ENCODE measurements at places on chromosomes 1 and 21.

- no peak for DNase-seq
These were observed at the start of the genes LEPR and LEPROT for GRCh38 chr1:65420590-65421350. LEPR (plus strand) TSS chr1:65420668; CDS start chr1:65565566, 144,898 bp downstream. LEPROT (plus strand) TSS chr1:65420668; CDS start chr1:65420725, 57 bp downstream.

DNA sequence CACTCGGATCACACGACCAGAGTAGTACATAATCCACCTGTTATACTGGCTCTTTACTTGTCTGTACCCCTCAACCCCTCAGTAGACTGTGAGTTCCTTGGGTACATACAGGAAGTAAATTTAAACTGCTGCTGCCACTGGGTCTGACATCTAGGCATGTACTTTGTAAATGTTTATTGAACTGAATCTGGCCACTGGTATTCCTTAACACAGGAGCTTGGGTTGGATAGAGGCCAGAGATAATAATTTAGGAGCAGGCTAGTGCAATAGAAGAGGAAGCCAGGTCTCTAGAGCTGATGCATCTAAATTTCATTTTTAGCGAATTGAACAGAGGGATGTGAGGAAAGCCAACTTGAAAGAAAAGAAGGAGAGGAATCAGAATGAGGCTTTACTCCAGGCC is 12.4 kb downstream of the TTC4 start:
- no peak for DNase-seq

GRCh38 chr1:228050571-228051231 is 31.8 kb upstream of the ARF1 start:
- DNase-seq = no peak

- no peak for DNase-seq
These were observed 119.9 kb downstream of the FASLG start for GRCh38 chr1:172778456-172779455.

- DNase-seq = no peak
These were observed 189.1 kb downstream of the FMN2 start for GRCh38 chr1:240280560-240281322.

DNA sequence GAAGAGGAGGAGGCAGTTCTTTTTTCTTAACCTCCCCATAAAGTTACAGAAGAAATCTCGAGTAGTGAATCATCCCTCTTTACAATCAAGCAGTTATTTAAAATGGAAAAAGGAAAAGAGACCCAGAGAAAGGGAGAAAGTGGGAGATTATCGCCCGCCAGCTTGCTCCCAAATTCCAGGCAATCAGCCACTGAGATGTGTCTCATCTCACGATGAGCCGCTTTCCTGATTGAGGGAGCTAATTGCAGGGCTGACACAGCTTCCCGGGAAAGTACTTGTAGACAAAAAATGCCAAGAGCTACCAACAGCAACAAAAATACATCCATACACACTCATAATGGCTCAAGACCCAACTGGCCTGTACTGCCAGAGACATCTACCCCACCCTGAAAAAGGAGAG is 191.6 kb upstream of the ZC3H12A start:
- DNase-seq = no peak

GRCh38 chr1:154324241-154324640 is 1.1 kb upstream of the ATP8B2 start:
- DNase-seq = no peak

- no peak for DNase-seq
These were observed 39.1 kb upstream of the WASF2 start for GRCh38 chr1:27528818-27529703.

GRCh38 chr1:96016219-96016618 is 705.4 kb upstream of the PTBP2 start:
- DNase-seq = no peak
